ENCODE measurements at places on chromosomes 6 and 20. TPM values are rescaled to one million over a fixed set of nuclear protein-coding genes. Genes with fewer than 3 reads are reported as not detected.

DNA sequence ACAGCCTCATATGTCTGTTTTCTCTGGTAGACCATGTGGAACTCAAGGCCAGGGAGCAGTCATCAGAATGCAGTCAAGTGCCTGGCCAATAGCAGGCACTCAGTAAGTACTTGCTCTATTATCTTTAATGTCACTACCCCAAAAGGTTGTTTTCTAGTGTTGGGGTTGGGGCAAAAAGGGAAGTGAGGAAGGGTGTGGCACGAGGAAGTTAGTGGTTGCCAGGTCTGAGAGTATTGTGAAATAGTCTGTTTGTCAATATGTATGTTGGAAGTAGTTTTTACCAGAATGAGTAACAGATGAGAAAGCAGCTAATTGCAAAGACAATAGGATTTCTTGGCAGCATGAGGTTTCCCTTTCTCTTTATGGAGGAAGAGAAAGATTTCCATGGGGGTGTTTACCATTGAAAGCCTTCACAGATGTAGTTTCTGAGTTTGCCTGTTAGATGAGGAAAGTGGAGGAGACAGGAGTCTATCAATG lies 59.5 kb upstream of the ARMH2 start:
- H3K4me3 ChIP-seq = no peak overlapping the region
- no peaks in the 10 kb centered on the region for H3K4me1 ChIP-seq
- no peaks in the 10 kb centered on the region for H3K36me3 ChIP-seq

DNA sequence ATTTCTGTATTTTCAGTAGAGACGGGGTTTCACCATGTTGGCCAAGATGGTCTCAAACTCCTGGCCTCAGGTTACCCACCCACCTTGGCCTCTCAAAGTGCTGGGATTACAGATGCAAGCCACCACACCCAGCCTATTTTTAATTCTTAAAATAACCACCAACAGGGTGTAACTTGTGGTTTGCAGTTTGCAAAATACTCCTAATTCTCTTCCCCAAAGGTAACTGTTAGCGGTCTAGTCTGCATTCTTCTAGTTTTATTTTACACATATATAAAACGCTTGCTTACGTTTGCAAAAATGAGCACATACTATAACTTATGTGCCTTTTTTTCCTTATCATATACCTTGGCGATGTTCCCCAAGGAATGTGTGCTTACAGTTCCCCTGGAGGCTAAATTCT lies 25.6 kb upstream of the CHMP4B start:
- H3K36me3 ChIP-seq = peaks cover 7% of the 10 kb centered on the region
- H3K4me3 ChIP-seq = no peak overlapping the region
- H3K27me3 ChIP-seq = no peaks in the 10 kb centered on the region
- DNase-seq = no peak
- H3K27ac ChIP-seq = no peak overlapping the region

GRCh38 chr20:59573837-59574236 lies 30.5 kb upstream of the PHACTR3 start:
- H3K27ac ChIP-seq = no peak overlapping the region
- H3K4me1 ChIP-seq = no peaks in the 10 kb centered on the region
- DNase-seq = no peak
- peaks cover 25% of the 10 kb centered on the region for H3K27me3 ChIP-seq
- no peak overlapping the region for H3K4me3 ChIP-seq
- no peaks in the 10 kb centered on the region for H3K36me3 ChIP-seq

DNA sequence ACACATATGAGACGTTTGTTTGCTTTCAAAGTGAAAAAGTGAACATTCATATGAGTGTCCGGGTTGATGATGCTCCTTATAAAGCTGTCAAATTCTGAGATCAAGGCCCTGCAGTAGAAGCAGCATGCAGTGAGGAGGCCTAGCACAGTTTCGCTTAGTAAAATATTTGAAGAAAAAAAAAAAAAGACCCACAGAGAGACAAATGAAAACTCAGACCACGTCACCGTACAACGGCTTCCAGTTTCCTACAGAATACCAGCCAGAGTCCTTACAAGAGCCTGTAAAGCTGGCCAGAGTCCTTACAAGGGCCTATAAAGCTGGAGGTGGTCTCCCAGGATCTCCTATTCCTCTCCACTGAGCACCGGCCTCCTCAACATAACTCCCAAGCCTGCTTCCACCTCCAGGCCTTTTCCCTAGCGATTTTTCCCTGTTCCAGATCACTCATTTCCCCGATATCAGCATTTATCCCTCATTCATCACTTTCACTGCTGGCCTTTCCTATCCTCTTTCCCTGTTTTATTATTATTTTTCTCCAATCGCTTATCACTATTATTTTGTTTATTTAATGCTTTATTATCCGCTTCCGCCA lies 1.5 kb upstream of the HMGN4 start:
- no peaks in the 10 kb centered on the region for H3K27me3 ChIP-seq
- no peak for DNase-seq
- H3K4me1 ChIP-seq = peaks cover 41% of the 10 kb centered on the region

DNA sequence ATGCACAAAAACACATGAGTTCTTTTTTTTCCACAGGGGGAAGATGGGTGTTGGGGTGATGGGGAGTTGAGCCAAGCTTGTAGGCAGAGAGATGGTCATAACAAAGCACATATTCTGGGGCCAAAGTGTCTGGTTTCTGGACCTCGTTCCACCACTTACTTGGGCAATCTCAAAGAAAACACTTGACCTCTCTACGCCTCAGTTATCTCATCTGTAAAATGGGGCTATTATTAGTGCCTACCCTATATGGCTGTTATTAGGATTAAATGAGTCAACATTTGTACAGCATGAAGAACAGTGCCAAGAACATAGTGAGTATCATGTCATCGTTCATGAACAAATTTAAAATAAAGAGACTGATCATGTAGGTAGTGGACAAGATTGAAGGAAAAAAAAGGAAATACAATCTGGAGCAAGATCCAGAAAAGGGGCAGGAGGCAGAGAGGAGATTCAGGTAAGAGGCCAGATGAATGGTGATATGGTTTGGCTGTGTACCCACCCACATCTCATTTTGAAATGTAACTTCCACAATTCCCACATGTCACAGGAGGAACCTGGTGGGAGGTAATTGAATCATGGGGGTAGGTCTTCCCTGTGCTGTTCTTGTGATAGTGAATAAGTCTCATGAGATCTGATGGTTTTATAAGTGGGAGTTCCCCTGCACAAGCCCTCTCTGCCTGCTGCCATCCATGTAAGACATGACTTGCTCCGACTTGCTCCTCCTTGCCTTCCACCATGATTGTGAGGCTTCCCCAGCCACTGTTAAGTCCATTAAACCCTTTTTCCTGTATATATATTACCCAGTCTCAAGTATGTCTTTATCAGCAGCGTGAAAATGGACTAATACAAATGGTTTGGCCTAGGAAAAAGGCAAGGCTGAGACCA lies 14.2 kb downstream of the EEF1E1 start:
- H3K27me3 ChIP-seq = no peaks in the 10 kb centered on the region
- no peaks in the 10 kb centered on the region for H3K36me3 ChIP-seq
- no peak overlapping the region for H3K27ac ChIP-seq
- DNase-seq = no peak
- H3K4me3 ChIP-seq = no peak overlapping the region

GRCh38 chr6:166743406-166744222 lies 116.6 kb upstream of the RPS6KA2 start:
- no peaks in the 10 kb centered on the region for H3K27me3 ChIP-seq
- H3K4me1 ChIP-seq = no peaks in the 10 kb centered on the region
- H3K36me3 ChIP-seq = no peaks in the 10 kb centered on the region
- no peak for DNase-seq
- H3K4me3 ChIP-seq = no peak overlapping the region
- H3K27ac ChIP-seq = no peak overlapping the region

DNA sequence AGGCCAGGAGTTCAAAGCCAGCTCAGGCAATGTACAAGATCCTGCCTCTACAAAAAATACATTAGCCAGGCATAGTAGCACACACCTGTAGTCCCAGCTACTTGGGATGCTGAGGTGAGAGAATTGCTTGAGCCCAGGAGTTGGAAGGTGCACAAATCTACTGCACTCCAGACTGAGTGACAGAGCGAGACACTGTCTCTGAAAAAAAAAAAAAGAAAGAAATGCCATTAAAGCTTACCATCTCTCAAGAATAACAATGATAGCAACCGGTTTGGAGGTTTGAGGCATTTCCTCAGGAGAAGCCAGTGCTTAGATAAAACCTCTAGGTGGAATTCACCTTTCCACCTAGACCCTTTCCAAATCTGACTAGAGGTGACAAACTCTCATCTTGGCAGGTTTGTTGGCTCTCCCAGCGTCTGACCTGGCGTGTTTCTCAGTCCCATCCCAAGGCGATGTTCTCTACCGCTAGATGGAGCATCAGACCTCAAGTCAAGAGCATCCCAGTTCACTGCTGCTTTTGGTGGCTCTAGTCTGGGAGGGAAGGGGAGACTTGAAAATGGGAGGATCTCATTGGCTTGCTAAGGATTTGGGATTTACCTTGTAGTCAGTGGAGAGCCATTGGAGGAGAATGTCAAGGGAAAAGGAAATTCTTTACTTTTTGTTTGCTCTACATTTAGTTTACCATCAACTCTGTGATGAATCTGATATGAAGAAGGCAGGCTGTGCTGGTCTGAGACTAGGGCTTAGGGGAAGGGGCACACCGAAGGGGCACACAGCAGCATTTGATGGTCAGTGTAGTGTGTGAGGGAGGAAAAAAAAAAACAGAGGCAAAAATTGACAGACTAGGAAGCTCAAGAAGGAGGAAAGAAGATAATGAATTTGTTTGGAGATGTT lies 67.9 kb downstream of the NCOA7 start:
- H3K4me3 ChIP-seq = no peak overlapping the region
- DNase-seq = peak; percentile 9
- H3K27me3 ChIP-seq = no peaks in the 10 kb centered on the region
- H3K27ac ChIP-seq = no peak overlapping the region
- H3K36me3 ChIP-seq = no peaks in the 10 kb centered on the region

GRCh38 chr6:28371706-28372451 lies 22.1 kb downstream of the ZKSCAN3 start:
- no peaks in the 10 kb centered on the region for H3K4me1 ChIP-seq
- peaks cover 20% of the 10 kb centered on the region for H3K36me3 ChIP-seq
- no peak overlapping the region for H3K27ac ChIP-seq
- H3K27me3 ChIP-seq = no peaks in the 10 kb centered on the region
- no peak overlapping the region for H3K4me3 ChIP-seq

DNA sequence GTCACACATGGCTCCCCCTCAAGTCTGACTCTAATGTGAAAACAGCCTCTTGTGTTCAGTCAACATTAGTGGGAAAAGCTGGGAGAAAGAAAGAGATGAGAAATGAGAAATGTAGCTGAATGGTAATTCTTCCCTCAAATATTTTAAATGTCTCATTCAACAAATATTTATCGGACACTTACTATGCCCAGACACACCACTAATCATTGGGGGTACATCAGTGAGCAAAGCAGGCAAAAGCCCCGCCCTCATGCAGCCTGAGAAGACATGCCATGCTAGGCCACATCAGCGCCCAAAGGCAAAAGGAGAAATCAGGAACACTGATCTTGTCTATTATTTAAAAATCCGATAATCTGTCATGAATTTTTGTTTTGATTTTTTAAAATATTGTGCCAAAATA lies 89.9 kb upstream of the ASF1A start:
- H3K27me3 ChIP-seq = no peaks in the 10 kb centered on the region
- peaks cover 10% of the 10 kb centered on the region for H3K4me1 ChIP-seq
- DNase-seq = no peak
- H3K27ac ChIP-seq = no peak overlapping the region
- H3K4me3 ChIP-seq = no peak overlapping the region

DNA sequence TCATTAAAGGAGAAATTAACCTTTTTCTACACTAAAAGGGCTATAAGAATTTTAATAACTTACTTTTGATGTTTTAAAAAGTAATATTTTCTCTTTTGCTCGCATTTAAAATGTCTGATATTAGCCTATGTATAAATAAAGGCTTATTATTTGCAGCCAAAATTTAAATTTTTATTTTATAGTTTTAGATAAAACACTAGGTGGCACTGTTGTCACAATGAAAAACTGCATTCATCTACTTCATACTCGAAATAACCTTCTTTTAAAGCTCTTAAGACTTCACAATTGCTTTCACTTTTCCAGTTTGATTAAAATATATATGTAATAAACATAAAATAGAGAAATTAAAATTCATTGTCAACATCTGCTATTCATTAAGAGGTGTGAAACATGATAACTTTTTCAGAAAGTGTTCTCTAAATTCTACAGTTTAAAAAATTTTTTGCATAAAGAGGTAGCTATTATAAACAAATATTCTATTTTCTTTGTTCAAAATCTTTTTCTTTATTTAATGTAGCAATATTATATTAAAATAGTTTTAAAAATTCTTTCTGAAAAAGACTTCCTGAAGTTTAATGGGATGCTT lies 78.8 kb upstream of the DEFB112 start:
- no peak overlapping the region for H3K27ac ChIP-seq
- H3K4me1 ChIP-seq = no peaks in the 10 kb centered on the region
- DNase-seq = no peak
- H3K27me3 ChIP-seq = no peaks in the 10 kb centered on the region
- H3K36me3 ChIP-seq = no peaks in the 10 kb centered on the region

DNA sequence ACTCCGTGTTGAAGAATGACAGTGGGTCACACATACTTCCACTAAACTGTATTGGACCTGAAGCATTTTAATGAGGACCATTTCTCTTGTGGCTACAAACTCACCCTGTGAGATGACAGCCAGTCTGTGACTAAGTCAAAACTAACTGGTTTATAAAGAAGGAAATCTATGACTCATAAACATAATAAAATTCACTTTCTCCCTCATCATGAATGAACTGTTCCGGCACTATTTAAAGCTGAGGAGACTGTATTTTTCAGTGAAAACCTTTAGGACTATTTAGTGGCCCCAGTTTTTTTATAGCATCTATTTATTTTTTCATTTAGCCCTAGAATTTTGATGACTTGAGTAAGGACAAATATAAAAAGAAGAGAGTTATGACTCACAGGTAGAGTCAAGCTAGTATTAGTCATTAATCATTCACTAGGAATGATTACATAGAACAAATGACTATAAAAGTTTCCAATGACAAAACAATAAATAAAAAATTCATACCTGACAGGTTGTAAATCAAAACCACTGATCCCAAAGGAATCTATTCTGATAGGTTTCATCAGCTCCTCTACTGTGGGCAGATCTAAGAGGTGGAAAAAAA lies 34.2 kb downstream of the CEP162 start:
- DNase-seq = no peak
- peaks cover 51% of the 10 kb centered on the region for H3K36me3 ChIP-seq
- H3K27me3 ChIP-seq = no peaks in the 10 kb centered on the region
- no peak overlapping the region for H3K27ac ChIP-seq
- no peaks in the 10 kb centered on the region for H3K4me1 ChIP-seq

DNA sequence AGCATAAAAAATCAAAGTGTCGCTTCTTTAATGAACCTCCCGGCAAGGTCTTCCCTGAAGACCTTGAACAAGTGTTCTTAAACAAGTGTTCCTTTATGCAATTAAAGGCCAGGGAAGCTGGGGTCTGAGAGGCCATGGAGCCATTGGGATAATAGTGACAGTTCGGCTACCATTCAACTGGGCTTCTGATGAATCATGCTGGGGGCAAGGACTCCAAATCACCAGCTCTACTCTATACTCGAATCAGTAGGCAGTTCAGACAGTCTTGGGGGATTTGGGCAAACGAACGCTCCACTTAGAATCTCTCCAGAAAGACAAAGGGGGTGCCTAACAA lies 34.7 kb upstream of the EZR start:
- no peak overlapping the region for H3K4me3 ChIP-seq
- no peak for DNase-seq
- no peaks in the 10 kb centered on the region for H3K36me3 ChIP-seq
- peaks cover 4% of the 10 kb centered on the region for H3K4me1 ChIP-seq
- H3K27ac ChIP-seq = no peak overlapping the region

GRM1 gene
- total RNA-seq = not detected

GABRR2 gene
- total RNA-seq = 0.71 TPM

LGSN gene
- total RNA-seq = not detected

CCDC170 gene
- total RNA-seq = not detected

PPP1R11 gene
- 72.4 TPM for total RNA-seq

Data from gastrocnemius medialis (tissue), 4 donors.